ENCODE measurements at places on chromosomes 1 and 21.

- no peak for DNase-seq
Measured at GRCh38 chr21:46027851-46028493, 46.4 kb downstream of the COL6A1 start.

DNA sequence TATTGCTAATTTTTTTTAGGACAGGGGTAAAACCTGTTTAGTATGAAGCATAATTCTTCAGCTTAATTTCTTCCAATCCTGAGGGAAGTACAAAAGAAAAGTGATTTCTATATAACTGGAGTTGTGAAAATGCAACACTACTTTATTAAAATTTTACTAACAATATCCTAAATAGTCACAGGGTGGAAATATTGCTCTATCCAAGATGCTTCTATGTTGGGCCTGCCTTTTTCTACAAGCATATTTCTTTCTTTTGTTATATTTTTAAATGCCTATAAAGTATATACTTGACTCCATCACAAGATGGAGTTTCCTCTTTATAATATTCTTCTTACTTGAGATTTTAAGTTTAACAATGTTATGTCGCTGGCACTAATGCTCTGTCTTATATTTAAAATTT lies 37.9 kb downstream of the DTL start:
- DNase-seq, result no peak

GRCh38 chr1:14138687-14139086 lies 438.7 kb downstream of the PRDM2 start:
- no peak for DNase-seq

GRCh38 chr1:167043752-167044488 lies 46.3 kb downstream of the GPA33 start:
- DNase-seq, result peak; percentile 31

DNA sequence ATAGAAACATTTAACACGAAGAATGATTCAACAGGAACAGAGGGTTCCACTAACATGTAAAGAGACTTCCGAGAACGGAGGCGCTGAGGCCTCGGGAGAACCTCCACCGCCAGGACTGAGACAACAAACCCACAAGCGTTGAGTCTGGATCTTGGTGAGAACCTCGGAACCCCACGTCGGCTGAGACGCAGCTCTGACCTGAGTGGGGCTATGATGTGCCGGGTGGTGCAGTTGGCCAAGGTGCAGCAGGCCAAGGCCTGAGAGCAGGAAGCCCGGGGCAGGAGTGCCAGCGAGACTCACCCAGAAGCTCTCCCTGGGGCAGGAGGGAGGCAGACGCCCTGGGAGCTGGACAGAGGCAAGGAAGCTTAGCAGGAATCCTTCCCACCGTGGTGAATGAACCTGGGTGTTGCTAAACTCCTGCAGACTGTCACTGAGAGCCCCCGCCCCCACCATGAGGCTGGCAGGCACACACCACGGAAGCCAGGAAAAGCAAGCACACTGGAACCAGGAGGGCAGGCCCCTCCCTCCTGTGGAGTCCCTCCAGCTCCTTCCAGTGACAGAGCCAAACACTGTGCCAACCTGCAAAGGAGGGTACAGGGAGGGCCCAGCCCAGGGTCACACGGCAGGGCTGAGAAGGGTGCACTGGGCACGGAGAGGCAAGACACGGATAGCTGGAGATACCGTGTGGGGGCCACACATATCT lies 34.8 kb downstream of the WDR4 start:
- no peak for DNase-seq

- no peak for DNase-seq
Measured at GRCh38 chr1:61111084-61112004, 29.0 kb downstream of the NFIA start.

DNA sequence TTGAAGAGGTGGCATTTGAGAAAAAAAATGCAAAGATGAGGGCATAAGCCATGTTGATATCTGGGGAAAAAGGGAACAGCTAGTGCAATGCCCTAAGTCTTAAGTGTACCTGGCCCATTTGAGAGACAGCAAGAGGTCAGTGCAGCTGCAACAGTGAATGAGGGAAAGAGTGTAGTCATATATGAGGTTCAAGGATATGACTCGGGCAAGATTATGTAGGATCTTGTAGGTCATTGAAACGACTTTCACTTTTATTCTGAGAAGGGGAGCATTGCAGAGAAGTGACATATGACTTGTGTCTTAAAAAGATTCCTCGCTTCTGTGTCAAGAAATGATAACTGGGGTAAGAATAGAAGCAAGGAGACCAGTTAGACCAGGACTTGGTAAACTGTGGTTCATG lies 31.0 kb downstream of the NTMT2 start:
- no peak for DNase-seq

- DNase-seq, result no peak
Measured at GRCh38 chr1:100353071-100353801, 930 bp downstream of the CDC14A start.

Measured in stimulated activated CD8-positive, alpha-beta memory T cell treated with anti-CD3 and anti-CD28 coated beads, Interleukin-7, amount 100 ng/mL, for 24 hours (primary cell).